ENCODE measurements at places on chromosomes 16 and 17.

DNA sequence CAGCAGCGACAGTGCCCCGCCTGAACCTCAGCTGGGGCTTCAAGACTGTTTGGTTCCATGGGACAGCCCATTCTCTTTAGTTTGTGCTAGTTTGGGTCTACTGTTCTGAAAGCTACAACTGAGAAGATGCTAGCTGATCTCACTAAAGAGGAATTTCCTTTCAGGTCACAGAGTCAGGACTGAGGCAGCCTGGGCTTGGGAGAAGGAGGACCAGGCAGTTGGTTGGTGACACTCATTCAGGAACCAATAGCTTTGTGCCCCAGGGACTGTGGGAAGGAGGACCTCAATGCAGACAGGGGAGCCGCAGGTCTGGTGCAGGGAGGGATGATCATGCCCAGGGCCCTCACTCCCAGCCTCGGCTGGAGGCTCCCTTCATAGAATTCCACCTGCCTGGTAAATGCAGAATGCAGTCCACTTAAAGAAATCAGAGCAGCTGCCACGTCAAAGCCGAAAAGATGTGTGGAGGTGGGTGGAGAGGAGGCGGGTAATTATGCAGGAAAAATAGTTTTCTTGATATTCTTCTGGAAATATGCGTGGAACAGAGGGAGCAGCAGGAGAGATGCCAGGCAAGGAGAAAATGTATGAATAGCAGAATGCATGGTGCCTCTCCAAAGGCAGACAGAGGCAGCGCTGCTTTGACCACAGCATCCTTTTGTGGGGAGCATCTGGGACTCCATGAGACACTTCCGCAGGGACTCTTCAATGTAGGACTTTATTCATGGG is 32.6 kb upstream of the ZFP90 start:
- no peak for DNase-seq

- DNase-seq: no peak
Observed at GRCh38 chr17:66459811-66460270, 157.4 kb downstream of the PRKCA start.

GRCh38 chr16:49701065-49701685 is 154.7 kb downstream of the ZNF423 start:
- DNase-seq: no peak

GRCh38 chr16:88740727-88741055 is 34.4 kb downstream of the CTU2 start:
- DNase-seq: no peak

DNA sequence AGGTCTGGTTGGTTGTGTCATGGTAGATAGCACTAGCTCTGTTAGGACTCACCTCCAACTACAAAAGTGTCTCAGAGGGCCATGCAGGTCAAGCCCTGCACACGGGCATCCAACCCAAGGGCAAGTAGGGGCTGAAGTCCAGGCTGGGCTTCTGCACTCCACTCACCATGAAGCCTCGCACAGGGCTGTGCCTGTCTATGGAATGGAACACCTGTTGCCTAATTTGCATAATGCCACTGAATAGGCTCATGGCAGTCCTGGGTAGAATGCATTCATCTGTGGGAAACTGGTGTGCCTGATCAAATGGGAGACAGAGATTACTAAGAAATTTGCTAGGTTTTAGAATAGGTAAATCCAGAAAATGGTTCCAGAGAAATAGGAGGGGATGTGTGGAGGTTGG is 8.0 kb upstream of the AKAP1 start:
- DNase-seq: no peak

- DNase-seq: no peak
Observed at GRCh38 chr17:61656721-61657217, 65.8 kb upstream of the NACA2 start.

- no peak for DNase-seq
Observed at GRCh38 chr17:74210191-74211140, 2.9 kb upstream of the TTYH2 start.

GRCh38 chr17:21419299-21420239 is 43.4 kb downstream of the KCNJ12 start:
- DNase-seq: no peak

GRCh38 chr17:3535253-3535995 is 22.2 kb downstream of the TRPV3 start:
- peak; percentile 65 for DNase-seq

DNA sequence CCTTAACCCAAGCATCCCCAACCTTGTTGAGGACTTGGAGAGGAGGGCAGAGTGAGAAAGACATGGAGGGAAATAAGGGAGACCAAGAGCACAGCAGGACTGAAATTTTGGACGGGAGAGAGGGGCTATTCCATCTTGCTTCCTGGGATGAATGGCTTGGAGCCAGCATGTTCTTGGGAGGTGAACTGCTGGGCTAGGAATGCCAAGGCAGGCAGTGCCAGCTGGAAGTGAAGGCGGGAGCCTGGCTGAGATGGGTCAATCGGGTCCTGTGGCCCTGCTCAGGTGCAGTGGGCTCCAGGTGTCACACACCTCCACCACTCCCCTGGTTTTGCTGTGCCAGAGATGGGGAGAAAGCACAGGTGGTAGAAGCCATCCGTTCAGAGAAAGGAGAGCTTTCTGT is 25.5 kb downstream of the WNT9B start:
- DNase-seq: no peak

DNA sequence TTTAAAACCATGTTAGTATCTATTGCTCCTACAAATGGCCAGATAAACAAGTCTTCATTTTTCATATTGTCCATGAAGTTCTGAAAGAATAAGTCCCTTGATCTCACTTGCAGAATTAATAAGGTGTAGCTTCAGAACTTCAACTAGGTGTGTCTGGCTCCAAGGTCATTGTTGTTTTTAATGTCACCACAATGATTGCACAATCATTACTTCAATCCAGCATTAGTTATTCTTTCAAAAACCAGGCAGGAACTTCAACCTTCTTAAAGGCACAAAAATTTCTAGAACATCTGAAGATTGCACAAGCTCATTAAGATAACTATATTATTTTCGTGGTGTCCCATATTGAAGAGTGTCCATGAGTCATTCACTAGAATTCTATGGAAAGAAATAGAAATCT is 1386.4 kb downstream of the CDH11 start:
- no peak for DNase-seq

GRCh38 chr17:57523926-57524632 is 221.0 kb downstream of the CCDC182 start:
- DNase-seq: peak; percentile 64

DNA sequence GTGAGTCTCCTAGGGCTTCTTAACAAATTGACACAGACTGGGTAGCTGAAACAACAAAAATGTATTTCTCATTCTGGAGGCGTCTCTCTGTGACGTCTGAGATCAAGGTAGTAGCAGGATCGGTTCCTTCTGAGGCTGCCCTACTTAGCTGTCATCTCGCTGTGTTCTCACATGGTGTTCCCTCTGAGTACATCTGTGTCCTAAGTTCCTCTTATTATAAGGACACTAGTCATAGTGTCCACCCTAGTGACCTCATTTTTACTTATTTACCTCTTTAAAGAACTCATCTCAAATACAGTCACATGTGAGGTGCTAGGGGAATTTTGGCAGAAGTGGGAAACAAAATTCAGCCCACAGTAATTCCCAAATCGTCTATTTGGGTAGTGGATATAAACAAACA is 529.1 kb downstream of the NPIPA7 start:
- no peak for DNase-seq

GRCh38 chr17:55774846-55775271 is 24.0 kb downstream of the PCTP start:
- no peak for DNase-seq

- DNase-seq: no peak
Observed at GRCh38 chr17:75778861-75779249, 5.8 kb upstream of the UNK start.

DNA sequence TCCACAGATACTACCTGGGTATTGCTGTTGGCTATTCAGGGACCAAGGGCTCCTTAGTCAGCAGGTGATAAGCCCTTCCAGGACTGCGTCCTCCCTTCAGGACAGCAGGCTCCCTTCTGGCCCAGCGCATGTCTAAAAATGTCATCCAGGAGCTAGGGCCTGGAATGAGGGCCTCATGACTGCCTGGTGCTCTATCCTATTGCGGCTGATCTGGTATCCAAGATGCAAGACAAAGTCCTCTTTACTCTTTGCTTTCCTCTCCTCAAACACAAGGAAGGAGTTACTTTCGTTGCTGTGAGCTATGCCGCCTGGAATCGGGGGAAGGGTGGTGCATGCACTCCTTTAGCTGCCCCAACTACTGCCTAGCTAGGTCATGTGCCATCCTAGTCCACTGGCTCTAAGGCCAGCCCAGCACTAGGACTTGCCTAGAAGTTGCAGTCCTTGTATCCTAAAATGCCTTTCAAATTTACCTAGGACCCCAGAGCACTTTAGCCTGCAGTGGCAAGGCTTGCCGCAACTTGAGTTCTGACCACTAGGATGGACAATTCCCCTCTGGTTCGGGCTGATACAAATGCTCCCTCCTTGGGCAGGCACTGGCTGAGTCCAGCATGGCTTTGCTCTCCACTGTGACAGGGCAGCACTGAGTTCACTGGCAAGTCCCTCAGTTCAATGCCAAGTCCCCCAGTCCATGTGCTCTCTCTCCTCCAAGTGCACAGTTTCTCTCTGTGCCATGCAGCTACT is 10.1 kb upstream of the TMEM219 start:
- DNase-seq: no peak

- DNase-seq: no peak
Observed at GRCh38 chr17:65456368-65457151, 104.9 kb downstream of the AXIN2 start.

- DNase-seq: no peak
Observed at GRCh38 chr16:57434003-57434402, 13.2 kb downstream of the CIAPIN1 start.

GRCh38 chr17:66920435-66920834 is 44.1 kb upstream of the CACNG4 start:
- no peak for DNase-seq

GRCh38 chr17:4492721-4493561 is 5.7 kb upstream of the SPNS2 start:
- peak; percentile 48 for DNase-seq

- peak; percentile 53 for DNase-seq
Observed at GRCh38 chr17:40190197-40191021, 13.1 kb downstream of the RAPGEFL1 start.

- DNase-seq: peak; percentile 76
Observed at GRCh38 chr17:7004398-7005253, 7.8 kb upstream of the RNASEK start.

GRCh38 chr17:31448467-31449077 is 57.1 kb downstream of the RAB11FIP4 start:
- no peak for DNase-seq

- DNase-seq: no peak
Observed at GRCh38 chr16:24150282-24150681, 105.9 kb upstream of the CACNG3 start.

GRCh38 chr16:10745841-10746240 is 2.2 kb downstream of the NUBP1 start:
- DNase-seq: no peak

GRCh38 chr16:159136-159849 is 6.5 kb upstream of the HBM start:
- DNase-seq: no peak

DNA sequence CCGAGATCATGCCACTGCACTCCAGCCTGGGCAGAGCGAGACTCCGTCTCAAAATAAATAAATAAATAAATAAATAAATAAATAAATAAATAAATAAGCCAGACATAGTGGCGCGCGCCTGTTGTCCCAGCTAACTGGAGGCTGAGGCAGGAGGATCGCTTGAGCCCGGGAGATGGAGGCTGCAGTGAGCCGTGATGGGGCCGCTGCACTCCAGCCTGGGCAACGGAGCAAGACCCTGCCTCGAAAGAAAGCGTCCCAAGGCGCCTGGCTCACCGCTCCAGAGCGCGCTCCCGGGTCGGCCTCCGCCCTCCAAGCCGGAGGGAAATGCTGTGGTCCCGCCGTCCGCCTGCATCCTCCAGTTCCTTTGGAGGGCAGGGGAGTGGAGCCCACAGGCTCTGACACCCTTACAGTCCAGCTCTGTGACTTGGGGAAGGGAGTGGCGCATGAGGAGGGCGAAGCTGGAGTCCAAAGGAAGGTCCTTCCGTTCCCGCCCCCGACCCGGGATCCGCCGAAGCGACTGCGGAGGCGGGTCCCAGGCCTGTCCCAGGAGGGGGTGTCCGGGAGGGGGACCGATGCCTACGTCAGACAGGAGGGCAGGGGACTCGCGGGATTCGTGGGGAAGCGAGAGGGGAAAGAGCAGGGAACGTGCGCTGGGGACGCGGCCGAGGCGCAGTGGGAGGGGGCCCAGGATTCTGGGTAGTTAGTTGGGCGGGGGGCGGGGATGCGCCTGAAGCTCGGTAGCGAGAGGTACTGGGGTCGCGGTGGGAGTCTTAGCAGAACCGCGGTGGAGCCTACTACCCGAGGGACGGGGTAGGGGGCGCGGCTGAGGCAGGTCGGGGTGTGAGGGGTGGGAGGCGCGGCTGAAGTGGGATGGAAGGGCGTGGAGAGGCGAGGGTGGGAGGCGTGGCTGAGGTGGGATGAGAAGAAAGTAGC is 8.4 kb upstream of the TRPV2 start:
- peak; percentile 94 for DNase-seq

DNA sequence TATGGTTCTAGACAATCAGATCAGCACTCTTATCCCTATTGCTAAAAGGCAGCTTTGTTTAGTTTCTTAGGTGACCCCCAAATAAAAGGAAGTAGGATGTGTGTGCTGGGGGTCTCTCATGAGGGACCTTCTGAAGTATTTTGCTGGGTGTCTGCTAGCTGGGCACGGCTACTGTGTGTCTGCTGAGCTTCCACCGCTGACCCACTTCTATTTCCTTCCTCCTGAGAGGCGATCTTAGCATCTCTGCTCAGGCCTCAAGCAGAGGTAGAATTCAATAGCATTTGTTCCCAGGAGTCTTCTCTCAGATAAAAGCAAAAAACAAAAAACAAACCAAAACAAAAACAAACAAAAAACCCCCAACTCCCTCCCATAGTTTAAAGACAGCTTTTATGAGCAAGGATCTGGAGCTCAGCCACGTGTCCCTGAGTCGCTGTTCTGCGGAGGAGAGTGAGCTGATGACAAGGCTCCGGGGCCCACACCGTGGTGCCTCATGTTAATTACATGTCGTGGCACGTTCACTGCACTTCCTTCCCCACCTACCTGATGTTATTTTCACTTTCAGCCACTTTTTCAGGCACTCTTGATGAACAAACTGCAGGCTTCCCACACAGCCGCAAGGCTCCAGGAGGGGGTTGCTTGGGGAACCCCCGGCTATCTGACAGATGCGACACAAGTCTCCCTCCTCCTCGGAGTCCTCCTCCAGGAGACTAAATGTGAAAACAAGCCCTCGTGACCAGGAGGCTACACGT is 83.5 kb downstream of the MARCHF10 start:
- no peak for DNase-seq

GRCh38 chr17:1490643-1491442 is 1.6 kb downstream of the MYO1C start:
- DNase-seq: peak; percentile 47

DNA sequence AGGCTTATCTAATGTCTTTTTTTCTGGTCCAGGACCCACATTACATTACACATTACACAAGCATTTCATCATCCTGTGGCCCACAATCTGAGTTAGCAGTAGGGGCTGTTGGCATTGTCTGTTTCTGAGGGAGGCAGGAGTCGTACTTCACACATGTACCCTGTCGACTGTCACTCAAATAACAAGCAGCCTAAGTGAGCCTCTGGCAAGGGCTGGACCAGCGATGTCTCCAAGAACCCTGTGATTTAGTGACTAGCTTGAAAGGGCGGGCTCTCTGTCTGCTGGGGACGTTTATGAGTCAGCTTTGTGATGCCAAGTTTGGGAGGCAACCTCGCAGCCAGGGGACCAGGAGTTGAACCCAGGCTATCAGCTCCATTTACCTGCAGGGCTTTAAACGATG is 251.4 kb downstream of the HS3ST3B1 start:
- DNase-seq: no peak

- no peak for DNase-seq
Observed at GRCh38 chr17:74218436-74218835, 5.1 kb downstream of the TTYH2 start.

Data from SHP77 (cell line).